ENCODE measurements at places on chromosomes 11 and 22.
A peak's percentile ranks its signal among the peaks of the same experiment; 100 is the strongest.

DNA sequence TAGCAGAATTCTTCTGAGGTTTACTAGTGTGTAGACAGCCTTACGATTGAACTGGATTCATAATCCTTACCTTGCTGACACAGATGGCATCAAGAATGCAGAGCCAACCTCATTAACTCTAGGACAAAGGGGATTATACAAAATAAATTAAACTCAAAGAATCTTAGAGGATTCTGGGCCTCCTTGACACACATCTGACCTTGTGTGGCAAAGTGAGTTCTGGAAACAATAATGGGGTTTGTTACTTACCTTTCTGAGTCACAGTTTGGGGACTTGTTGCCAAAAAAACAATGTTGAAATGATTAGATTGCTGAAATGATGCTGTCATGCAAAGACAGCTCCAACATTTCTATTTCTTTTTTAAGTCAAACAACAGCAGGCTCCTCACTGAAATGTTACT, 179.1 kb upstream of the ISX start:
- DNase-seq, result no peak

- DNase-seq, result no peak
Measured at GRCh38 chr11:111272420-111272819, 25.9 kb upstream of the POU2AF3 start.

DNA sequence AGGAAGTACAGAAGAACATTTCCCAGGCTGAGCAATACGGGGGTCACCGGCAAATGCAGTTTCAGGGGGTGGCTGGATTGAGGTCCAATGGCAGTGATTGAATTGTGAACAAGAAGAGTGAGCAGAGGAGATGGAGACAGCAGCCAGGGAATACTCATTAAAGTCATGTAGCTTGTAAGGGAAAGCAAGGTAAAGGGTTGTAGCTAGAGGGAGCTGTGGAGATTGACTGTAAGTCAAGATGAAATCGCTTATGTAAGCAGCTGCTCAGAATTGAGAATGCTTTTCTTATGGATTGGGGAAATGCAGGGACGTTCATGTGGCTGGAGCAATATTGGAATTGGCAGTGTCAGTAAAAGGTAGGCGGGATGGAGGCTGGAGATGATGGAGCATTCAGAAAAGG, 111.4 kb upstream of the TBCEL start:
- no peak for DNase-seq

GRCh38 chr22:18952022-18952421, 15.9 kb upstream of the PRODH start:
- DNase-seq, result no peak

DNA sequence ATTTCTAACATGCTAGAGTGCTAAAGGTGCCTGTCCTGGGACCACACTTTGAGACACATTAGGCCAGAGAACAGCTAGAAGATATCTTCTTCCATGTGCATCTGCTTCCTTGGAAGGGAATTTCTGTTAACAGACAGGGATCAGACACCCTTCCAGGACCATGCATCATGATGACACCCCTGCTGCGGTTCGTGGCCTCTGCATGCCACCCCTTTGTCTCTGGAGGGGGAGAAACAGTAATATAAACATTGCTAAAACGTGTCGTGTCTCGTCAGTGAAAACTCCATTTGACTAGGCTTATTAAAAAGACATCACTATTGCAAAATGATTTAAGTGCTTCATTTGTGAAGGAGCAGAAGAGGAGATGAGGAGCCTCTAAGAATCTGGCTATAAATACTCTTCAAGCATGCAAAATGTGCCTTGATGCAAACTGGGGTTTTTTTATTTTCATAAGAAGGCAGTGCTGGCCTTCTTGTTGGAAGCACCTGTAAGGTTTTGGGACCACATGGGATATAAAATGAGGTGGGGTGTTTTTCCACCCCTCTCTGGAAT, 141.6 kb downstream of the MYO18B start:
- no peak for DNase-seq

GRCh38 chr11:96318399-96318798, 24.6 kb downstream of the MAML2 start:
- DNase-seq, result no peak

DNA sequence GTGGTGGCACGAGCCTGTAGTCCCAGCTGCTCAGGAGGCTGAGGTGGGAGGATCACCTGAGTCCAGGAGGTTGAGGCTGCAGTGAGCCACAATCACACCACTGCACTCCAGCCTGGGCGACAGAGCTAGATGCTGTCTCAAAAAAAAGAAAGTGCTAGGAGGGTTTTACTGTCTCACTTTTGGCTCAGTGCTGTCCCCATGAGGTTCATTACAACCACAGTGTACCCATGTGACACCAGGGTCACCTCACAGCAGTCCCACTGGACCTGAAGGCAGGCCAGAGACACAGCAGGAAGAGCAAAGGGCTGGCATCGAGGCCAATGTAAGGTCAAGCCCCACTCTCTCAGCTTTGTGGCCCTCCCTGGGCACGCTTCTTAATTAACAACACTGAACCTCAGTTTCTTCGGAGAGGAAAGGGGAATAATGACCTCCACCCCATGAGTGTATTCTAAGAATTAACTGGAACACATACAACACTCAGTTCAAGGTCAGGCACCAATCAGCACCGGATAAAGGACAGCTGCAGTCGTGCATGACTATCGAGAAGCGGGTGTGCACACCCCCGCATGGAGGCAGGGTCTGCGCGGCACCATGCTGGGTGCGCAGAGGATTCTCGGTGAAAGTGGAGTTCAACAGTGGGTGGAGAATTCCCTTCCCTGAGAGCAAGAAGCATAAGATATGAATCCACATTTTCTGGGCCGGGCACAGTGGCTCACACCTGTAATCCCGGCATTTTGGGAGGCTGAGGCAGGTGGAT, 30.9 kb upstream of the BAIAP2L2 start:
- DNase-seq, result no peak

DNA sequence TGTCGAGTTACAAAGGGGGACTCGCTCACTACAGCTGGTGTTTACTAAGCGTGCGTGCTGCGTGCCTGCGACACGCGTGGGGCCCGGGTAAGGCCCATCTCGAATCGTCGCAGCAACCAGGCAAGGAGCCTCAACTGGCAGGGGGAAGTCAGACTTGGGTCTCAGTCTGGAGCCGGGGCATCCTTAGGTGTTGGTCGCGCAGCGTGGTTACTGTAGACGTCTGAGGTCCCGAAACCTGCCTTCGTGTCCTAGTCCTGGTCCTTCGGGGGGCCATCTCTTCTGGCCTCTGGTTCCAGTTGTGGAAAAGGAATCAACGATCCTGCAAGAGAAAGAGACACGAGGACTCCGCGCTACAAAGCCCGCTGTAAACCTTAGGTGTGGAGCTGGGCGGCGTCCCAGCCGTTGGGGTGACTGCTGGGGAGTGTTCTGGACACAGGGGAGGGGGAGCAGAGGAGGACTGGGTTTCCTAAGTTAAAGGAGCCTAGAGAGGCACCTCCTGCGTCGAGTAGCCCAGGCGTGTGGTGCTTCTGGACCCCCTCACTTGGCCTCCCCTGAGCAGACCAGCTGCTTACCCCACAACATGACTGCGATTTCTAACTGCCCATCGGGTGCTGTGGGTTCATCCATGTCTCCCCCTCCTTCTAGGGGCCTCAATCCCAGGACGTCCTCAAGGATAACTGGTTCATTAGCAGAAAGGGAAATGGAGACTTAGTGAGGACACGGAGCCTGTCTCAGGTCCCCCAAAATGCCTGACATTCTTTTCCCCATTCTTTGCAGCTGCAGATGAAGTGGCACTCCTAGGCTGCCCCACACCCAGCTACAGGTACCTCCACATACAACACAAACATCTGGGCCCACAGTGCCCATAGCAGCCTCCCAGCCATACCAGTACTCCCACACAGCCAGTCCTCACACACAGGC, 4.9 kb upstream of the WNT11 start:
- no peak for DNase-seq

- DNase-seq, result no peak
Measured at GRCh38 chr22:46250783-46251125, 661 bp upstream of the CDPF1 start.

GRCh38 chr11:79940165-79940564, 499.3 kb upstream of the TENM4 start:
- DNase-seq, result no peak

GRCh38 chr11:70584498-70585235, 186.3 kb downstream of the CTTN start:
- no peak for DNase-seq

DNA sequence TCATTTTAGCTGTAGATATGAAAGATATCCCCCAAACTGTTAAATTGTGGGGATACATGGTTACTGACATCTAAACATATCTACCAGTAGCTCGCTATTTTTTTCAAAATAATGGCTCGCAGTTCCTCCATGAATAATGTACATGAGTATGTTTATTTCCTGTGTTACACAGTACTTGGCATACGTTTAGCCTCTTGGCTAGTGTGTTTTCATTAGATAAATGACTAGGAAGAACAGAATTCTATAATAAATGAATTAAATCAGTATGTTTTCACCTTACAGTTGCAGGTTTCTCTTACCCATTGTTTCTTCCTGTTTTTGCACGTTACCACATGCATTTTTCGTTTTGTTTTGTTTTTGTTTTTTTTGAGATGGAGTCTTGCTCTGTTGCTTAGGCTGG, 21.8 kb downstream of the RNF169 start:
- DNase-seq, result no peak

GRCh38 chr11:63838150-63838677, 696 bp upstream of the MARK2 start:
- DNase-seq, result peak; percentile 11

- DNase-seq, result no peak
Measured at GRCh38 chr22:24376586-24376985, 50.8 kb upstream of the ADORA2A start.

GRCh38 chr11:35050541-35050995, 88.4 kb upstream of the CD44 start:
- no peak for DNase-seq

All from CD4-positive, alpha-beta T cell treated with Interleukin-17A for 4 hours (primary cell).